ENCODE measurements at places on chromosomes 7 and 10.

- DNase-seq, result peak; percentile 79
Observed at GRCh38 chr7:55044791-55045190, 26.0 kb downstream of the EGFR start.

GRCh38 chr7:6266699-6267098 is 5.7 kb downstream of the CYTH3 start:
- DNase-seq, result no peak

DNA sequence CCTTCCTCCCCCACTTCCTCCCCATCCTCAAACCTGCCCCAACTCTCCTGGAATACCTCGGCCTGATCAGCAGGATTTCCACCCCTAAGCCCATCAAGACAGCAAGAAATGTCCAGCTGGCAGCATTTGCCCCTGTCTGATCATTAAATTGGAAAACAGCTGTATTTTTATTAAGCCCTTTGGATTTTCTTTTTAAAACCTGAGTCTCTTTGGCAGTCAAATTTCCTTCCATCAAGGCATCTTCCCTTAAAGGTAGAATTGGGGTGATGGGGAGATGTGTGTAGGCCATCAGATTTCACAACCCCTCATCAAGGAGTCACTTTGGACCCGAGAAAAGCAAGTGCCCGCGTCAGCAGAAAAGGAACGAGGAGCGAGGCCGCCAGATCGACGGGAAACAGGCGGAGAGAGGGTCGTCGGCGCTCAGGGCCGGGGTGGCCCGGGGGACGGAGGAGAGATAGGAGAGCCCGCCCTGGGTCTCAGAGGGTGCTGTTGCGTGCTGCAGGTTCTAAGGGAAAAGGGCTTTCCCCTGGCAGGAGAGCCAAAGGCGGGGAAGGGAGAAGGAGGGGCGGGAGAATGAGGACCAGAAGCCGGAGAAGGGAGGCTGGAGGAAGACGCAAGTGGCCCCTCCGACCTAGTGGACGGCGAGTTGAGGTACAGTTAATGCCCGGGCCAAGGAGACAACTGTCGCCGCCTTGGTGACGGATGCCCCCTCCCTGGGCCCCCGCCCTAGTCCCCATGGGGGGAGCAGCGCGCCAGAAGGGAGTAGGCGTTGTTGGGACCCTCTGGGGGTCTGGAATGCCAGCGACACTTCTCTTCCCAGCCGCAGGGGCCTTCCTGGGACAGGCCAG is 11.5 kb upstream of the GATA3 start:
- no peak for DNase-seq

- DNase-seq, result no peak
Observed at GRCh38 chr10:117167789-117168674, 29.3 kb upstream of the KCNK18 start.

GRCh38 chr10:77290528-77291155 is 347.0 kb downstream of the KCNMA1 start:
- DNase-seq, result peak; percentile 51
